Panc1 (cell line): ENCODE measurements at places on chromosomes 2 and 18. TPM values are rescaled to one million over a fixed set of nuclear protein-coding genes. Genes with fewer than 3 reads are reported as not detected.

UGT1A10 gene
- total RNA-seq: not detected

DNA sequence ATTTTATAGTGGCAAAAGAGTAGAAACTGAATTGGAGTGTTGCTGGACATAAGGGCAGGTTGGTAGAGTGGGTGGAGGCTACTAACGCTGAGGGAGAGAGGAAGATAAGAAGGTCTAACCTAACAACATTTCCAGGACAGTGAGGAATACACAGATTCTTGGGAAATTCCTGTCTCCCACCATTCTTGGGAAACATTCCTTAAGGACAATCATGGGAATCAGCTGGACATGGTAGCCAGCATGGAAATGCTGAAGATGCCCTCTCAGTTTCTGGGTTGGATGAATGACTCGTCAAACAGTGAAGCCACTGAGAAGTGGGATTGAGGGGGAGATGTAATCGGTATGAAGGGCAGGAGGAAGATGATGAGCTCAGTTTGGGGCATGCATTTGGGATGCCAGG is 265.4 kb downstream of the AFF3 start:
- H3K4me3 ChIP-seq: no peak overlapping the region
- H3K4me1 ChIP-seq: peaks cover 5% of the 10 kb centered on the region
- no peak for DNase-seq
- H3K27me3 ChIP-seq: no peaks in the 10 kb centered on the region
- no peak overlapping the region for H3K27ac ChIP-seq

GRCh38 chr2:156110890-156111289 is 221.6 kb downstream of the NR4A2 start:
- DNase-seq: no peak
- H3K36me3 ChIP-seq: no peaks in the 10 kb centered on the region
- H3K27ac ChIP-seq: no peak overlapping the region

- no peaks in the 10 kb centered on the region for H3K4me1 ChIP-seq
- no peak overlapping the region for H3K27ac ChIP-seq
- H3K4me3 ChIP-seq: no peak overlapping the region
- H3K36me3 ChIP-seq: no peaks in the 10 kb centered on the region
- DNase-seq: no peak
Observed at GRCh38 chr2:142180820-142181533, 50.2 kb upstream of the LRP1B start.
